Hair follicle dermal papilla cell (primary cell): ENCODE measurements at places on chromosomes 12 and 14. TPM values are rescaled to one million over a fixed set of nuclear protein-coding genes. Genes with fewer than 3 reads are reported as not detected.

SMOC1 gene
- 0.24 and 1.8 TPM in 2 replicates for total RNA-seq

AQP2 gene
- total RNA-seq, result not detected in 2 replicates

CAPZA3 gene
- not detected in 2 replicates for total RNA-seq

KLRK1 gene
- 0.16 TPM in 1 of 2 replicates, not detected in the other for total RNA-seq

VDR gene
- total RNA-seq, result 57.0 and 66.0 TPM in 2 replicates

POLE2 gene
- total RNA-seq, result 2.7 and 4.7 TPM in 2 replicates

SIX1 gene
- total RNA-seq, result 2.2 and 2.8 TPM in 2 replicates

CLEC4D gene
- not detected in 2 replicates for total RNA-seq

TAC3 gene
- total RNA-seq, result not detected in 2 replicates

PAPLN gene
- 3.6 and 6.8 TPM in 2 replicates for total RNA-seq

REP15 gene
- total RNA-seq, result 1.5 and 2.6 TPM in 2 replicates

MMP19 gene
- total RNA-seq, result 15.4 and 16.1 TPM in 2 replicates

KRT73 gene
- not detected in 2 replicates for total RNA-seq

ABCC9 gene
- 7.7 and 9.1 TPM in 2 replicates for total RNA-seq

TEX52 gene
- not detected in 2 replicates for total RNA-seq

FUT8 gene
- total RNA-seq, result 160 and 226 TPM in 2 replicates

PCED1B gene
- total RNA-seq, result 0.97 and 1.3 TPM in 2 replicates

CHMP4A gene
- 19.1 and 25.4 TPM in 2 replicates for total RNA-seq

CAND1 gene
- 113 and 130 TPM in 2 replicates for total RNA-seq

RND1 gene
- 0.16 TPM in 1 of 2 replicates, not detected in the other for total RNA-seq

TIMELESS gene
- 2.6 and 3.4 TPM in 2 replicates for total RNA-seq

PZP gene
- not detected in 2 replicates for total RNA-seq

SLC17A8 gene
- not detected in 2 replicates for total RNA-seq

PXMP2 gene
- total RNA-seq, result 13.7 and 15.4 TPM in 2 replicates

PDZRN4 gene
- not detected in 2 replicates for total RNA-seq

PRB2 gene
- not detected in 2 replicates for total RNA-seq

IL26 gene
- not detected in 2 replicates for total RNA-seq

ERP27 gene
- not detected in 2 replicates for total RNA-seq

KRT75 gene
- total RNA-seq, result not detected in 2 replicates

OR6C2 gene
- total RNA-seq, result not detected in 2 replicates

ACOT6 gene
- 0.16 TPM in 1 of 2 replicates, not detected in the other for total RNA-seq

TMX1 gene
- total RNA-seq, result 43.5 and 46.1 TPM in 2 replicates
